Gastrocnemius medialis (tissue), 4 donors: ENCODE measurements at places on chromosomes 4 and X.

GRCh38 chrX:21014326-21014725 lies 359.9 kb upstream of the CNKSR2 start:
- DNase-seq, result no peak

DNA sequence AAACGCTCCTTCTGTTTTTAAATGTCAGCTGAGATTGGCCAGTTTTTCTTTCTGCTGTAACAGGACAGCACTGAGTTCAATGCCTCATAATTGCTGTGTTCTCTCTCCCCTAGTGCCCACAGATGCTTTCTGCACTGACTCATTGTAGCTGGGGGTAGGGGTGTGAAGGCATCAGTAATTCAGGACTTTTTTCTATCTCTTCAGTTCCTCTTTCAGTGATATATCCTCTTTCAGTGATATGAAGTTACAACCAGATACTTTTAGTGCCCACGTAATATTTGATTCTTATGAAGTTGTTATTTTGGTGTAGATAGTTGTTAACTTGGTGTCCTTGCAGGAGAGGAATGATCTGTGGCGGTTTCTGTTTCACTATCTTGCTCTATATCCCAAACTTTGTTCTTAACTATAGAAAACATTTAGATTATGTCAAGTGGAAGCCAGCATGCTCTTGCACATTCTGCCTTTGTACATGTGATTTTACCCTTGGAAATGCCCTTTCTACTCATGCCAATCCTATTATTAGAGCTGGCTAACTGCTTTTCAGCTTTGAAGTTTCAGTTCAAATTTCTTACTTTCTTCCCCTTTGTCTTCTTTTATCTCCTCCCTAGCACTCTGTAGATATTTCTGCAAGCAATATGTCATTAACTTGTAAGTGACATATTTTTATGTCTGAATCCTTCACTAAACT lies 1258.4 kb downstream of the FAM133A start:
- DNase-seq, result no peak

DNA sequence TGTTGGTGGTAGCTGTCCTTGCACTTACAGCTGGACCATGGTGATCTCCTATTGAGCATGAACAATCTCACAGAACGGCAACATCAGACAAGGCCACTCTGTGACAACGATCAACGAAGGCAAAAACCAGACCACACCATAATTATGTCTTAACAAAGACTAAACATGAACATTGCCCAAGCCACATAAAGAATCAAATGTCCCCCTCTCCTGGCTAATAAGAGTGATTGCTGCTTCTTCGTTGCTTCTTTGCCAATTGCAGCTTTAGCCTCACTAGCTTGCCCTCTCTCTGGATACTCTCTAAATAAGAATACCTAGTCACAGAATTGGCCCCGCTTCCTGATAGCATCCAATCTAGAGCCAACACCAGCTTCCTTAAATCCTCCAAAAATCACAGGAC lies 41.5 kb upstream of the PGRMC1 start:
- no peak for DNase-seq

GRCh38 chrX:85111347-85111746 lies 107.7 kb downstream of the APOOL start:
- no peak for DNase-seq

- no peak for DNase-seq
These were observed 42.4 kb downstream of the KIAA0232 start for GRCh38 chr4:6824772-6825402.

DNA sequence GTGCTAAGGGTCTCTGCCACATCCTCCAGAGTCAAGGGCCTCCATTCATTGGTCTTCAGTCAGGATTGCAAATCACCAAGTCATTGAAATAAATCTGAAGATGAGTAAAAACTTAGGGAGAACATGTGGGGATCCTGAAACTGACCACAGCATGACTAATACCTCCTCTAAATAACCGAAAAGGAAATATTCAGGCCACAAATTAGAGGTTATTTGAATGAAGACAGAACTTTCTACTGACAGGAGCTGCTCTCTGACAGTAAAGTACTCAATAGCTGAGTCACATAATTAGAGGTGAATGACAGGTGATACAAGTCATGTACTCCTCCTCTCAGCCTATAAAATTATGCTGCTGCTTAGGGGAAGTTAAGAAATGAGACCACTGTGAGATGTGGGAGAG lies 240.2 kb upstream of the F9 start:
- no peak for DNase-seq

- DNase-seq, result no peak
These were observed 65.7 kb upstream of the MID1 start for GRCh38 chrX:10685923-10686595.

DNA sequence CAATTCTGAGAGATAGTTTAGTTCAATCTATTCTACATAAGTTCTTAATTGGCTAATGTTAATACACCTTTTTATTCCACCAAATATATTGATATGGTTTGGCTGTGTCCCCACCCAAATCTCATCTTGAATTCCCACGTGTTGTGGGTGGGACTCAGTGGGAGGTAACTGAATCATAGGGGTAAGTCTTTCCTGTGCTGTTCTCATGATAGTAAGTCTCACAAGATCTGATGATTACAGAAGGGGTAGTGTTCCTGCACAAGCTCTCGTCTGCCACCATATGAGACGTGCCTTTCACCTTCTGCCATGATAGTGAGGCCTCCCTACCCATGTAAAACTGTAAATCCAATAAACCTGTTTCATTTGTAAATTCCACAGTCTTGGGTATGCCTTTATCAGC lies 11.3 kb downstream of the PPA2 start:
- DNase-seq, result no peak

DNA sequence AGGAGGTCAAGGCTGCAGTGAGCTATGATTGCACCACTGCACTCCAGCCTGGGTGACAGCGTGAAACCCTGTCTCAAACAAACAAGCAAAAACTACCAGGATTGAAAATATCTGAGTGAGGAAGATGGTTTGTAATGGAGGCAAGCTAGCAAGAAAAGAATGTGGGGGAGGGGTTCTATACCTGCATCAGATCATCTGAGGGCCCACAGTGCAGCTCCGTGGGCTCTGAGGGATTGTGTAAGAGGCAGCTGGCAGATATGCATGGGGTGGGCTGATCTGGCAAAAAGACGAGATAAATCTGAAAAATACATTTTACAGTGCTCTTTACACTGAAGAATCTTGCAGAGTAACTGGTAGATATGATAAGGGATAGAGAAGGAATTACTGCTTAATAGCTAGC lies 28.9 kb upstream of the CHRNA9 start:
- DNase-seq, result no peak

GRCh38 chrX:23483396-23483795 lies 148.7 kb downstream of the PTCHD1 start:
- no peak for DNase-seq

- DNase-seq, result no peak
These were observed 51.2 kb upstream of the SHISA3 start for GRCh38 chr4:42345962-42346544.
